ENCODE measurements at places on chromosomes 4 and X. TPM values are rescaled to one million over a fixed set of nuclear protein-coding genes. Genes with fewer than 3 reads are reported as not detected.

Gene POLN
- 3.5 TPM for total RNA-seq

Gene FAM47A
- not detected for total RNA-seq

Gene DNAJB14
- total RNA-seq, result 58.2 TPM

Gene NUDT9
- total RNA-seq, result 15.5 TPM

Gene MAGEC3
- 1.8 TPM for total RNA-seq

Gene ACSL4
- 27.5 TPM for total RNA-seq

All from thoracic aorta (tissue), 2 donors.